ENCODE measurements at places on chromosomes 11 and 22.

- no peak for DNase-seq
Observed at GRCh38 chr22:47089796-47090460, 327.5 kb downstream of the TBC1D22A start.

- peak; percentile 51 for DNase-seq
Observed at GRCh38 chr22:37267135-37267587, 15.1 kb upstream of the CYTH4 start.

DNA sequence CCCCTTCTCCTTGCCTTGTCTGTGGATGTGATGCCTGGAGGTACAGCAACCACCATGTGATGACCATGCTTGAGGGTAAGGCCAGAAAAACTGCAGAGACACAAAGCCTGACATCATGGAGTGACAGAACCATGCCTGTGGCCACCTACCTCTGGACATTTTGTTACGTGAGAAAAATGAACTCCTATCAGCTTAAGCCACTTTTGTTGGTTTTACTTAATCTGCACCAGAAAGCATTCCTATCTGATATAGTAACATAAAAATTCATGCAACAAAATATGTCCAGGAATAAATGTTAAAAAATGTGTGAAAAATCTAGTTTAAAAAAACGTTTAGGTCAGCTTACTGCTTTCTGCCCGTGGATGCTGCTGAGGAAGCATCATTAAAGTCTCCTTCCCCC, 42.6 kb upstream of the P4HA3 start:
- no peak for DNase-seq

GRCh38 chr11:16989554-16989953, 24.7 kb downstream of the PLEKHA7 start:
- no peak for DNase-seq

DNA sequence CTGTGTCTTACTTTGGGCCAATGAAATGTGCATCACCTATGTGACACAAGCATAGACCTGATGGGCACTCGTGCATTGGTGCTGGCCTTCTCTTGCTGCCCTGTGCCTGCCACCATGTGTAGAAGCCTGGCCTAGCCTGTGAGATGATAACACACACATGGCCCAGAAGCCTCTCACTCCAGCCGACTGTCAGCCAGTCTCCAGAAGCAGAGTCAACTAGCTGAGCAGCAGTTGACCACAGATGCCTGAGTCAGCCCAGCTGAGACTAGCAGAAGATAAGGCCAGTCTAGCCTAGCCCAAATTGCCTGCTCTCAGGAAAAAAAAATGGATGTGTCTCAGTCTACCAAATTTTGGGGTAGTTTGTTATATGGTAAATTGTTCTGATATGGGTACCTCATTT, 46.2 kb downstream of the CSNK2A3 start:
- DNase-seq = no peak
